ENCODE measurements at places on chromosomes 12 and 14.
A peak's percentile ranks its signal among the peaks of the same experiment; 100 is the strongest.

- no peak for DNase-seq
Measured at GRCh38 chr14:68124979-68125731, 305.6 kb downstream of the RAD51B start.

DNA sequence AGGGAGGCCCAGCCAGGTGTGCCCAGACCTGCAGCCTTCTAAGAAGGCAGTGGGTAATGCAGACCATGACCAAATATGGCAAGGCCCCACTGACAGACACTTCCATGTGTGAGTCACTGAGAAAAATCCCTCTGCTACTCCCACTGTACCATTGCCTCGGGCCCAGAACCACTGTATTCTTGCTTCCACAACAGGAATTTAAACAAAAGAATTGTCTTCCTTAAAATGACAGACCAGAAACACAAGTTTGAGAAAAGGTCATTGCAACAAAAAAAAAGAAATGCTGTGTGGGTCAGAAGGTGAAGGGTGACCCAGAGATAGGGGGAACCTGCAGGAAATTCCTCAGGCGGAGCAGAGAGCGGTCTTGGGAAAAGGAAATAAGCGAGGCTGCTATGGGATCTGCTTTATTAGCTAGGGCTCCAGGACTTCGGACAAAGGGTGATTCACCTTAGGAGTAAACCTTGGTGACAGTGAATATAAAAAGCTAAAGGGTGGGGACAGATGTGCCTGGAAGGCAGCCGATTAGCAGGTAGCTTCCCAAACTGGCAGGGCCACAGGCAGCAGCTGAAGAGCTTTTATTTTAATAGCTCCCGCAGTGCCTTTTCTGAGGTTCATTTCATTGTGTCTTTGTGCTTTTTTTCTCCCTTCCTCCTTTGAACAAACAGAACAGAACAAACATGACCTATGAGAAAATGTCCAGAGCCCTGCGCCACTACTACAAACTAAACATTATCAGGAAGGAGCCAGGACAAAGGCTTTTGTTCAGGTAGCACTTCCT lies 185.3 kb upstream of the BCL2L14 start:
- DNase-seq, result no peak

DNA sequence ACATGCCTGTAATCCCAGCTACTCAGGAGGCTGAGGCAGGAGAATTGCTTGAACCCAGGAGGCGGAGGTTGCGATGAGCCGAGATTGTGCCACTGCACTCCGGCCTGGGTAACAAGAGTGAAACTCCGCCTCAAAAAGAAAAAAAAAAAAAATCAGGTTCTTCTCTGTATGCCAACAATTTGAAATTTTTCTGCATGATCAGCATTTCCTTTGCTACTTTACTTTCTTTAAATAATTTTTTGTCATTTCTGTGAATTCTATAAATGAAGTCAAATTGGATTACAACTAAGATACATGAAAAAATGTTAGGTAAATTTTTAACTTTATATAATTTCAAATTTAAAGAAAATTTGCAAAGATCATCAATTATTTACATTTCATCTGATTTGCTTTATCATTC lies 87.8 kb downstream of the NUMB start:
- no peak for DNase-seq

GRCh38 chr12:54579258-54579657 lies 9.2 kb downstream of the PPP1R1A start:
- DNase-seq, result no peak

GRCh38 chr14:100673085-100673806 lies 53.4 kb upstream of the DLK1 start:
- peak; percentile 89 for DNase-seq

DNA sequence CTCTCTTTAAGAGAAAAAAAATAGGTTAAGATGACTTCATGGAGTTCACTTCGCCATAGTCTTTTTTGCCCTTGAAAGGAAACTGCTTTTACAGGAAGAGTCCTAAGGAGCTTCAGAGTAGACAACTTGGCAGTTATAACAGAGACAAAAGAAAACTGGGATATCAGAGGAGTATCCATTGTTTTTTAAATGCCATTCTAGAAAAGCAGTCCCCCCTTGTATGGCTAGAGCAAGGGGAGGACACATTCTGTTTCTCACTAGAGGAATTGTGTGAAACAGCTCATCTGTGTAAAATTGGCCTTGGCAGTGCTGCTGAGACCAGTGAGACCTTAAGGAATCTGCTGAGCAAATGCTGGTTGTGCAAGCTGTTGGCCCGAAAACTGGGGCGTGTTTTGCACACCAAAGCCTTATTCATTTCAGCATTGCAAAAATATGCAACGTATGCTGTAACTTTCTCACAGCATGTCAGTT lies 128.0 kb downstream of the GPR135 start:
- DNase-seq, result no peak

- DNase-seq, result no peak
Measured at GRCh38 chr14:98189511-98189910, 1082.5 kb downstream of the BCL11B start.

DNA sequence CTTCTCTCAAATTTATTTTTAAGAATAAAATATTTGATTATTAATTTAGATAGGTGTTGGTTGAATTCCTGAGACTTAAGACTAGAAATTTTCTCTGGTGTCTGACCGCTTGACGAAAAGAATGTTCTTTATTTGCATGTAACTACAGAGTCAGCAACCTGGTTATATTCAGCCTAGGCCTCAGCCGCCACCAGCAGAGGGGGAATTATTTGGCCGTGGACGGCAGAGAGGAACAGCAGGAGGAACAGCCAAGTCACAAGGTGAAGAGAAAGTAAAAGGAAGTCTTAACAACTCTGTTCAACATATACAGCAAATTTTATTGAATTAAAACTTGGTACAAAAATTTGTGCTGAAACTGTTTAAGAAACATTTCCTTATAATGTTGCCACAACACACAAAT lies 5.2 kb downstream of the PIWIL1 start:
- DNase-seq, result no peak

DNA sequence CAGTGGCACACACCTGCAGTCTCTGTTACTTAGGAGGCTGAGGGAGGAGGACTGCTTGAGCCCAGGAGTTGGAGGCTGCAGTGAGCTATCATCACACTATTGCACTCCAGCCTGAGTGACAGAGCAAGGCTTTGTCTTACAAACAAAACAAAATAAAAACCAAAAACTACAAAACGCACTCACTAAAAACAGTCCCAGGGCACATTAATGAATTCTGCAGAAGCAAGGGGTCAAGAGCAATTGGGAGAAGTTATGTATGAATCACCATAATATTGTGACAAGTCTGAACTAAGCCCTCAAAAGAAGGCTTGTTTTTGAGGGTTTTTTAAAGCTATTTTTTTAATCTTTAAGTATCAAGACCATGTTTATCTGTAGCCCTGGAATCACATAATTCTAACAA lies 201.1 kb downstream of the MED13L start:
- DNase-seq, result no peak

GRCh38 chr14:45253754-45254310 lies 830 bp upstream of the MIS18BP1 start:
- DNase-seq, result no peak

- no peak for DNase-seq
Measured at GRCh38 chr12:103997286-103997900, 31.7 kb downstream of the TDG start.

DNA sequence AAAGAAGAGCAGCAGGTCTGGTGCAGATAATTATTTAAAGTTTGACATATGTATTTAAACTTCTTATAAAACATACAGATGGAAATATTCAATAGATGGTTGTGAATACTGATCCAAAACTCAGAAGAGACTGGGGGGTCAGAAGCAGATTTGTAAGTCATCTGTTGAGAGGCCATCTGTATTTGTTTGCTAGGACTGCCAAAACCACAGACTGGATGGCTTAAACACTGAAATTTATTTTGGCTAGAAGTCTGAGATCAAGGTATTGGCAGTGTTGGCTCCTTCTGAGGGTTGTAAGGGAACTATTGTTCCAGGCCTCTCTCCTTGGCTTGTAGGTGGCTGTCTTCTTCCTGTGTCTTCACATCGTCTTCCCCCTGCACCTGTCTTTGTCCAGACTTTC lies 153.9 kb downstream of the LRRK2 start:
- no peak for DNase-seq

DNA sequence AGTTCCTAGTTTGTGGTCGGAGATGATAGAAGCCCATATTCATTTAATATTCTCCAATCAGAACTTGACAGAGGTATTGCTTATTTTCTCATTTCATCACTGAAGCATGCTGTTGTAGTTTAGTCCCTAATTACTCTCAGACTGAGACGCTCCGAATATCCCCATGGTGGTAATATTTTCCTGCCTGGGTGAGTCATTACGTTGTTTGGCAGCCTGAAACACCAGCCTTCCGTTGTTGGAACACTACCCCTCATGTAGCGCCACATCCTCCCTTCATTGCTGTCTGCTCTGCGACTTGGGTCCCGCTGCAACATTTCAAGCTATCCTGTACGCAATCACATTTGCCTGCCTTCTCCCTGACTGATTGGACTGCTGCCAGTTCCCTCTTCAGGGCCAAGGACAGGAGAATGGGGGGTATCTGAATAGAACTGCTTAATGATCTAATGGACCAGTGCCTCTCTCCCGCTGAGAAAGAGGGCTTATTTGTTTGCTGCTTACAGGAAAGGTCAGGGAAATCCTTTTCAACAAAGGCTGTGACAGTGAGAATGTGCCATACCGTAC lies 369.1 kb downstream of the NPAS3 start:
- no peak for DNase-seq

GRCh38 chr12:1660304-1661187 lies 30.3 kb upstream of the ADIPOR2 start:
- no peak for DNase-seq

- no peak for DNase-seq
Measured at GRCh38 chr14:92880351-92880750, 42.6 kb upstream of the CHGA start.
